Right lobe of liver (tissue), 6 donors: ENCODE measurements at places on chromosomes 6 and 20.

- no peak for DNase-seq
Observed at GRCh38 chr20:1371202-1371782, 21.6 kb downstream of the FKBP1A start.

DNA sequence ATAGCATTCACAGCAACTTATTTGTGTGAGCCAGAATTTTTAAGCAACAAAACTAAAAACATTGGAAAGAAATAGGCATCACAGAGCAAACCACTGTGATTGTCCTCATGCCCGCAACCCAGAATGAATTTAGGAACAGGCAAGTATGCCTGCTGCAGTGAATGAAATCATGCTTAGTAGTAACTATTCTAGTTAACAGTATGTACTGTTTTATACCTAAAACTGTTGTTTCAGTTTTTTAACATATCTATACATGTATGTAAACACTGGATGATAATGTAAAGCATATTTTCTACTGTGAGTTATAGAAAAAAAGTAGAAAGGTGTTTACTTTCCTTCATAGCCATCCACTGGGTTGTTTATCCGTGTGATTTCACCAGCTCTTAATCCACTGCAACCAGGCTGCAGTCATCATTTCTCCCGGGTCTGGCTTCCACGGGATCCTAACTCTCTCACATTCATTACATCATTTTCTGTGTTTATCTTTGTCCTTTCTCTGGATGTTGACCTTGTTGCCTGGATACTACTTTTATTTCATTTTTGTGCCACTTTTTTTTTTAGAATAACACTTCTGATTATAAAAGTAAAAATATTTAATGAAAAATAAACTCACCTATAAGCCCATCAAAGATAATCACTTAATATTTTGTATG lies 3.6 kb upstream of the ARFGEF3 start:
- DNase-seq = no peak

GRCh38 chr6:130111031-130111430 lies 92.7 kb downstream of the L3MBTL3 start:
- no peak for DNase-seq

- no peak for DNase-seq
Observed at GRCh38 chr6:75484535-75484934, 9.1 kb downstream of the FILIP1 start.

- DNase-seq = no peak
Observed at GRCh38 chr20:1033751-1034414, 31.8 kb upstream of the RSPO4 start.

DNA sequence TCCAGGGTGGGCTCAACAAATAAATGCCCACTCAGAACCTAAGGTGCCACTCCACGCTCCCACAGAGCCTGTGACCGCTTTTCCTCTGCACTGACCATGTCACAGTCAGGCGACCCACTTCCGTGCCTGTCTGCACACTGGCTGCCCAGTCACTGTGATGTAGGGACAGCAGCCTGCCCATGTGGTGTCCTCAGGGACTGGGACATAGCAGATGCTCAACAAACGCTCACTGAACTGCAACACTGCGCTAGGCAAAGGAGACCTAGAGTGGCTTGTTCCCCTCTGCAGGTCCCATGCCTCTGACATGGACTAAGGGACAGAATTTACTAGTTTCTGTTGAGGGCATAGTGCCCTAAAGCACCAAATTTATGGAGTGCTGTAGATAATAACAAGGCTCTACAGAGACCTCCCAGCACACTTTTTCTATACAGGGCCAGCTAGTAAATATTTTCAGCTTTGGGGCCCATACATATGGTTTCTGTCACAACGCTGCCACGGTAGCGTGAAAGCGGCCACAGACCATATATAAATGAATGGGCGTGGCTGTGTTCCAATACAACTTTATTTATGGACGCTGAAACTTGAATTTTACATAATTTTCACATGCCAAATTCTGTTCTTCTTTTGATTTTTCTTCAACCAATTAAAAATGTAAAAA lies 57.8 kb upstream of the MRPS10 start:
- no peak for DNase-seq

- DNase-seq = no peak
Observed at GRCh38 chr6:7802662-7803061, 76.8 kb downstream of the BMP6 start.

GRCh38 chr6:131825946-131826345 lies 18.1 kb downstream of the ENPP1 start:
- DNase-seq = no peak

- no peak for DNase-seq
Observed at GRCh38 chr6:139587469-139587868, 213.0 kb upstream of the CITED2 start.
